ENCODE measurements at places on chromosomes 1 and 21.

DNA sequence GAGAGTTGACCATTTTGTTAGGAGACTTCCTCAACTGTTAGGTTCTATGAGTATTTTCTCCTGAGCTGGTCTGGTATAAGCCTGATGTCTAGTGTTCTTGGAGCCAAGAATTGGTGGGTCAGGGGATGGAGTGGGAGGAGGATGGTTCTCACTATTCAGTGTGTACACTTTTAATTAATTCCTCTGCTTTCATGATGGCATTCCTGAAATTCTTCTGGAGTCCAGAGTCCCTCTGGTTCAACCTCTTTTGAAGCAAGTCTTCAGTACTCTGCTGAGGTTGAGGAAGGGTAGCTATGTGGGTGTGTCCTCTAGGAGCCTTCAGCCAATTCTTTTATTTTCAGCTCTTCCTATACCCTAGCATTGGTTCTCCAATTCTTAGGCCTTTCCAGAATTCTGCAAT, 149.1 kb downstream of the DNM3 start:
- DNase-seq: peak; percentile 42

DNA sequence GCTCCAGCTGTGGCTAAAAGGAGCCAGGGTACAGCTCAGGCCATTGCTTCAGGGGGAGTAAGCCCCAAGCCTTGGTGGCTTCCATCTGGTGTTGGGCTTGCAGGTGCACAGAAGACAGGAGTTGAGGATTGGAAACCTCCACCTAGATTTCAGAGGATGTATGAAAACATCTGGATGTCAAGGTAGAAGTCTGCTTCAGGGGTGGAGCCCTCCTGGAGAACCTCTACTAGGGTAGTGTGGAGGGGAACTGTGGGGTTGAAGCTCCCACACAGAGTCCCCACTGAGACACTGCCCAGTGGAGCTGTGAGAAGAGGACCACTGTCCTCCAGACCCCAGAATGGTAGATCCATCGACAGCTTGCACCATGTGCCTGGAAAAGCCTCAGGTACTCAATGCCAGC, 183.0 kb downstream of the PDE4B start:
- no peak for DNase-seq

DNA sequence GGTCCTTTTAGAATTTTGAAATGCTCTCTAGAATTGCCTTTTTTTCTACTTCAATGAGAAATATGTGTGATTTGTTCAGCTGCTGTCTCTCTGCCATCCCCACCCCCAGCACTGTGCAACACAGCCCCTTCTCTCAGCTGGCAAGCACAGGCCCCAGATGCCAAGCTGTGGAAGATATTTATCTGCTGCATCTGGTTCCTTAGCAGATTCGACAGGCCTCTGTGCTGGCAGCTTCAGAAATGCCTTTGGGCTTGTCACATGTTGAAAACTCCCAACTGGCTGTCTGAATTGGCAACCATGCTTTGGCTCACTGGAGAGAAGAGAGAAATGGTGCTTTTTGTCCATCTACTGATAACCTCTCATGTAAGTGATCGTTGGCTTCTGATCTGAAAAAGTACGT, 206.7 kb upstream of the C1orf87 start:
- no peak for DNase-seq

GRCh38 chr1:77273891-77274290, 7.9 kb upstream of the AK5 start:
- DNase-seq: no peak

DNA sequence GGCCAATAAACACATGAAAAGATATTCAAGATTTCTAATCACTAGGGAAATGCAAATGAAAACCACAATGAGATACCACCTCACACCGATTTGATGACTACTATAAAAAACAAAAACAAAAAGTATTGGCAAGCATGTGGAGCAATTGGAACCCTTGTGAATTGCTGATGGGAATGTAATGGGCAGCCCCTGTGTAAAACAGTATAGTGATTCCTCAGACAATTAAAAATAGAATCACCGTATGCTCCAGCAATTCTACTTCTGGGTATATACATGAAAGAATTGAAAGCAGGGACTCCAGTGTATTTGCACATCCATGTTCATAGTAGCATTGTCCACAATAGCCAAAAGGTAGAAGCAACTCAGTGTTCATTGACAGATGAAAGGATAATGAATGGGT, 12.9 kb upstream of the C1orf115 start:
- DNase-seq: no peak

- DNase-seq: no peak
Observed at GRCh38 chr1:15427280-15427666, 11.0 kb upstream of the CTRC start.

DNA sequence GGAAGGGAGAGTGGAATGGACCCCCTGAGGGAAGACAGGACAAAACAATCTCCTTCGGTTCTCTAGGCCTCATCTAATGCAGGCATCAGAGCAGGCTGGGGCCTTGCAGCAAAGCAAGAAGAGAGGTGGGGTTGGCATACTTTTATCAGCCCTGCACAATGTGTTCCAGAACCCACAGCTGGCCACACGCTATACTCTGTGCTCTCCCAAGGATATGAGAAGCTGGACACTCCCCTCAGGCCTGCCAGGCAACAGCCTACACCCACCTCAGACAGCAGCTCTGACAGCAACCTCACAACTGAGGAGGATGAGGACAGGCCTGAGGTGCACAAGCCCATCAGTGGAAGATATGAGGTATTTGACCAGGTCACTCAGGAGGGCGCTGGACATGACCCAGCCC, 27.3 kb downstream of the LY9 start:
- no peak for DNase-seq

GRCh38 chr1:55632058-55632457, 416.9 kb upstream of the USP24 start:
- no peak for DNase-seq

DNA sequence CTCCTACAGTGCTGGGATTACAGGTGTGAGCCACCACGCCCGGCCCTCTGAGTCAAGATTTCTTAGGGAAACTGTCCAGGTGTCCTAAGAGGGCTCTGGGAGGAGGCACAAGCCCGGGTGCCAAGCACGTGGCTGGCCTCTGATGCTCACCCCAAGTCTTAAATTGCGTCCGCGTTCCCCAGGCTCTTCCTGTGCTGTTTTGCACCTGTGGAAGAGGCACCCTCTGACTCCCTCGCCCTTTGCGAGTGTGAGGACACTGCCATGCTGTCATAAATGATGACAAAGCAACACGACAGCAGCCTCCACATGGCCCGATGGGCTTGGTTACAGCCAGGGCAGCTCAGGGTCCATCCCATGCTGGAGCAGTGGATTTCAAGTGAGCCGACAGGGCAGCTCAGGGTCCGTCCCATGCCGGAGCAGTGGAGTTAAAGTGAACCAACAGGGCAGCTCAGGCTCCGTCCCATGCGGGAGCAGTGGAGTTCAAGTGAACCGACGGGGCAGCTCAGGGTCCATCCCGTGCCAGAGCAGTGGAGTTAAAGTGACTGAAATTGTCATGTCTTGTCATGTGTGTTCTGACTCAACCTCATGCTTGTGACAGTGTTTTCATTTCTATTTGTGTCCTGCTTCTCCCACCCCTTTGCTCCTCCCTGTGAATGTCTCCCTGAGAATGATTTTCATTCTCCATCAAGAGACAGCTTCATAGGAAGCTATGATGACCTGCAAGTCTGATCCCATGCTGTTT, 33.9 kb downstream of the PCNT start:
- no peak for DNase-seq

DNA sequence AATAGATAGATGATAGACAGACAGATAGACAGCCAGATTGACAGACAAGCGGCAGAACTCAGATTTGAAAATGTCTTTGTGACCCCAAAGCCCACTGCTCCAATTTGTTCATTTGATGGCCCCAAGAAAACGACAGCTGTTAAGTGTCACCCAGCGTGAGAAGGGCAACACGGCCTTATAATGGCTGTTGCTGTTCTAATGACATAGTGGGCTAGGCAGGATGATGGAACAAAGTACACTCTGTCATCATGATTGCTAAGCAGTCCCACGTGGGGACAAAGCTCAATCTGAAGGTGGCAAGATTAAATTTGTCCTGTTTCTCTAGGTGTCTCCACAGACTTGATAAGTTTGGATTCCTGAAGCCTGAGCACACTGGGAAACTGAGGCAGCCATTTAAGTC, 112.9 kb downstream of the DAB1 start:
- no peak for DNase-seq

DNA sequence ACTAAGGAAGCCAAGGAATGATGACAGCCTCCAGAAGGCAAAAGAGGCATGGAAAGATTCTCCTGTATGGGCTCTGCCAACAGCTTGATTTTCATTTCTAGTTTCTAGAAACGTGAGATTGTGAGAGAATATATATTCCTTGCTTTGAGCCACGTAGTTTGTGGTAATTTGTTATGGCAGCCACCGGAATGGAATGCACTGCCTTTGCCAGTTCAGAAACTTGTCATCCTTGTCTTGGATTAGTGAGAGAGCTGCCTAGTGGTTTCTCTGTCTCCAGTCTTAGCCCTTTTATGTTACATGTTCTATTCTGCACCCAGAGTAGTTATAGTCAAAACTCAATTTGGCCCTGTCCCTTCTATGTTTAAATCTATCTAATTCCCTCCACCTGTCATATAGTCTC, 216.0 kb upstream of the PTGFR start:
- no peak for DNase-seq

GRCh38 chr1:164765557-164765956, 206.6 kb downstream of the PBX1 start:
- no peak for DNase-seq

DNA sequence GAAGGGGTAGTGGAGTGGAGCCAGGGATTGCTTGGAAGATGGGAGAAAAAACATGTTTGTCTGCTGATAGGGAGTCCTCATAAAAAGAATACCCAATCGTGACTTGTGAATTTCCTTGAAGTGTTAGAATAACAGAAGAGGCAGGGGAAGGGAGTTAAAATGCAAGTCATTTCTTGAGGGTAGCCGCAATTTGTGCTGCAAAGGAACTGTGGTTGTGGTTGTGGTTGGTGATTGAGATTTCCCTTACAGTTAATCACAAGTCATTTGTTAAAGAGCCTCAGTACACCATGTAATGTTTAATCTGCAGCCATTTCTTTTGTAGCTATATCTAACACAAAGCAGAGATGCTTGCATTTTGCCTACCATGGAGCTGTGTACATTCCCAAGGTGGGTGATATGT, 38.5 kb upstream of the EGLN1 start:
- DNase-seq: no peak

- no peak for DNase-seq
Observed at GRCh38 chr1:41218152-41218551, 24.0 kb downstream of the SCMH1 start.

- peak; percentile 93 for DNase-seq
Observed at GRCh38 chr1:205543351-205544301, 39.2 kb downstream of the CDK18 start.

GRCh38 chr1:109298666-109299557, 7.9 kb downstream of the MYBPHL start:
- no peak for DNase-seq

DNA sequence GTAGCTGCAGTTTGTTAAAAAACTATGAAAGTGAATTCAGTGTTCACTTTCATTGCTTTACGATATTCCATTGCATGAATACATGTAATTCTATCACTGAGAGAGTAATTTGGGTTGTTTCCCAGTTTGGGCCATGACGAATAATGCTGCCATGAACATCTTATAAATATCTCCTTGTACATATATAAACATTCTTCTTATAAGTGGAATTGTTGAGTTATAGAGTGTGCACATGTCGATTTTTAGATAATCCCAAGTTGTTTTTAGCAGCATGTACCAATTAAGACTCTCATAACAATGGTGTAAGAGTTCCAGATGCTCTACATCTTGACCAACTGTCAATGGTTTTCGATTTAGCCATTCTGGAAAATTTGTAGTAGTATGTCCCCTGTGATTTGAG, 40.9 kb downstream of the ALG6 start:
- DNase-seq: no peak

DNA sequence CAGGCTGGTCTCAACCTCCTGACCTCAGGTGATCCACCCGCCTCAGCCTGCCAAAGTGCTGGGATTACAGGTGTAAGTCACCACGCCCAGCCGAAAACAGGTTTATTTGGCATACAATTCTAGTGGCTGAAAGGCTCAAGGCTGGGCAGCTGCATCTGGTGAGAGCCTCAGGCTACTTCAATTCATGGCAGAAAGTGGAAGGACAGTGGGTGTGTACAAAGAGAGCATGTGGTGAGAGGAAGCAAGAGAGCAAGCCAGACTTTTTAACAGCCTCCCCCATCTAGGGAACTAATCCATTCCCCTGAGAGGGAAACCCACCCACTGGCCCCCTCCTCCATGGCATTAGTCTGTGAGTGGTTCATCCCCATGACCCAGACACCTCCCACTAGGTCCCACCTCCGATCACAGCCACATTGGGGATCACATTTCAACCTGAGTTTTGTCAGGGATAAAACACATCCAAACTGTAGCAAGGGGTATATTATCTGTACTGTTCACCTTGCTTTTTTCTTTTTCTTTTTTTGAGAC, 9.5 kb downstream of the BMP8A start:
- no peak for DNase-seq

DNA sequence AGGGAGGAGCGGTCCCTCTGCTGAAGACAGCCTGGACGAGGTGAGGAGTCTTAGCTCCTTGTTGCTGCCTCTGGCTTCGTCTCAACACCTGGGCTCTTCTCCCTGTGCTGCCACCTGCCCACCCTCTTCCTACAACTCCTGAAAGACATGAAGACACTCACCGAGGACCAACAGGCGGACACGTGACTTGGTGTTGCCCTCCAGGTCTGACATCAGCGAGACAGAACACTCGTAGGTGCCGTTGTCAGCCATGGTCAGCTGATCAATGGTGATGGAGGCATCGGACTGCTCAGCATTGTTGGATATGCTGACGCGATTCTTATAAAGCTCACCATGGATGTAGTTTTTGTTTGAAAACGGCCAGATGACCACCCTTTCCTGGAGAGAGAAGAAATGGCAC, 21.4 kb downstream of the GPA33 start:
- DNase-seq: no peak

DNA sequence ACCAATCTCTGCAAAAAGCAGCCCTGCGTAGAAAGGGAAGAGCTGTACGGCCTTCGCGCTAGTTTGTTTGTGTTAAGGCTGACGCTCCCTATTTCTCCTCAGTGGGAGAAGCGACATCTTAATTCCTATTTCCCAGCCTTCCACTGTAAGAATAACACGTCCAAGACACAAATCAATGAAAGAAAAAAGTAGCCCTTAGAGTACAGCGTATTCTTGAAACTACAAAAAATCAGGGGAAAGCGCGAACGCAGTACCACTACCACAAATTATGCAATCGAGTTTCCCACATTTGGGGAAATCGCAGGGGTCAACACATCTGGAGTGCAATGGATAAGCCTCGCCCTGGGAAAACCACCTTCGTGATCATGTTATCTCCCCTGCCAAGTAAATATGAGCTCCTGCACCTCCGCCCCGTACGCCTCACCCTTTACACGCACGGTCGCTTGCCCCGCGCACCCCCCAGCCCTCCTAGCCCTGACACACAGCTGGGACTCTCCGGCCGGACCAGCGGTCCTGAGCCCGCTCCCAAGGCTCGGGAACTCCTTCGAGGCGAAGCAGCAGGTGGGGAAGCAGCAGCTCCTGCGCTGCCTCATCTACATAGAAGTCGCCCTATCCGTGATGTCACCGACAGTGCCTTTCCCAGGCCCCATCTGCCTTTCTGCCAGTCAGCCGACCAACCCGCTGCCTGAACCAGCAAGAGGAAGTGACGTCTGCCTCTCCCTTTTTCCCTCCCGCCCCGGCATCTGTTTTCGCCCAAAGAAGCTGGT, 94.7 kb downstream of the PPIAL4G start:
- no peak for DNase-seq
